NCI-H774 (cell line): ENCODE measurements at places on chromosomes 4 and X.

DNA sequence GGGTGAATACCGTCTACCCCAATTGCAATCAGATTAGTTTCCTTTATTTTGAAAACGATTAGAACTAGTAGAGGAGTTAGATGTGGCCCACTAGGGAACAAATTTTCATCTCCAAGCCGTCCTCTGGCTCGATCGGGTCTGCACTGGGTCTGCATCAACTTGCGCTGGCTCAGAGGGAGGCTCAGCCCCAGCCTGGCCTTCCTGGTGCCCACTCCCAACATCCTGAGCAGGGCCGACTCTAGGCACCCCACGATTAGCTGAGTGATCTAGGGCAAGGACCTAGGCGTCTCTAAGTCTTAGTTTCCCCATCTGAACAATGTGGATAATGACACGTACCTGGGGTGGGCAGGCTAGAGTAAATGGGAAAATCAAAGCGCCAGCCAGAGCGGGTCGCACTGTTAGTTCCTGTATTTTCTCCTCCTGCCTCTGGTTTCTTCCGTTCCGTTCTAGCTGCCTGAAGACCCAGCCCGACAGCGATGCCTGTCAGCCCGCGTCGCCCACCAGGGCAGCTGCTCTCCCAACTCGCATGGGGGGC, 7.7 kb upstream of the HAND2 start:
- DNase-seq: no peak

DNA sequence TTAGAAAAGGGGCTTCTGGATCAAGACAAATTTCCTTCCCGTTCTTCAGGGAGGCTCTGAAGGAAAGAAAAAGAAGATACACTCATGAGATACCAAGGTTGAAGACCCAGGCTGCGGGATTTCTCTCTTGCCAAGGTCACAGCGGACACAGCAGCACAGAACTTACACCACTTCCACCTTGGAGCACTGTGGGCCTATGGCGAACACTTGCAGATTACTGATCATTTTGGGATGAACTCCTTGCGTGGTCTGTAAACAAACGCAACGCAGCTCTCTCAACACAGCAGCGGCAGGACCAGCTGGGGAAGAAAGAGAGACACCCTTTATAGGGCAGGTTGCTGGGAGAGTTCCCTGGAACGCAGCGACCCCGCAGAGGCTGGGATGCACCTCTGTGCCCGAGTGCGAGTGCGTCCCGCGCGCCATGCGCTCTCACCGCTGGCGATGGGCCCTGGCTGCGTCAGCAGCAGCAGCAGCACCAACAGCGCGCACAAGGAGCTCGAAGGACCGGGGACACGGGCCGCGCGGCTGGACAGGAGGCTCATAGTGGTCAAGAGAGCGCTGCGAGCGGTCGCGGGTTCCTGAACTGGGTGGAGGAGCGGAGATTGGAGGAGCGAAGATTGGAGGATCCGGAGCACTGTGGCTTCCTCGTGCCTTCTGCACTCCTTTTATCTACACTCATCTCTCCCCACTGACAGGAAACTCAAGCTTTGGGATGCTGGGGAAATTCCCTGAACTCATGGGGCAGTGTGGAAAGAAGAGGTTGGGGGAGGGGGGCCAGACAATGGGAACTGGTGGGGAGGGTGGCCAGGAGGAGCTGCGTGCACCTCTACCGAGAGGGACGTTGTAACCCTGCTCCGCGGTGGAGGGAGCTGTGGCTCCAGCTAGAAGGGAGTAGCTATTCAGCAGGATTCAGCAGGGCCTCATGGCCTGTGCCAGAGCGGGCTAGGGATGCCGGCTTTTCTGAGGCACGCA, at the start of gene CXCL5:
TSS of gene CXCL5 (minus strand) at position 638 of the 972 bp plus-strand sequence. CDS start at position 542, 96 bp downstream.
- no peak for DNase-seq

DNA sequence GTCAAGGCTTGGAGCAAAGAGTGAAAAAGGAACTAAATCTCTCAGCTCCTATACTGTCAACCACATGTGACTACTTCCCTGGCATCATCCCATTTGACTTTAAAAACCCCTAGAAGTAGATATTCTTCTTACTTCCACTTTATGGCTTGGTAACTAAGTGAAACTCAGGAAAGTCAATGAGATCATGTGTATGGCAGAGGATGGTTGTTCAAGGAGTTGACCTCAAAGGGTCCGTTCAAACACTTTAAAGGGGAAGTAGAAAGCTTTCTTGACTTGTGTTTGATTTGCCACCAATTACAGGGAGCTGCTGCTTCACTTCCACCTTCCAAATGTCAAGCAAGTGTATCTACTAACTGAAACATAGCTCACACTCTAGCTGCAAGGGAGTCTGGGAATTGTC, 187.2 kb downstream of the RAB28 start:
- no peak for DNase-seq

DNA sequence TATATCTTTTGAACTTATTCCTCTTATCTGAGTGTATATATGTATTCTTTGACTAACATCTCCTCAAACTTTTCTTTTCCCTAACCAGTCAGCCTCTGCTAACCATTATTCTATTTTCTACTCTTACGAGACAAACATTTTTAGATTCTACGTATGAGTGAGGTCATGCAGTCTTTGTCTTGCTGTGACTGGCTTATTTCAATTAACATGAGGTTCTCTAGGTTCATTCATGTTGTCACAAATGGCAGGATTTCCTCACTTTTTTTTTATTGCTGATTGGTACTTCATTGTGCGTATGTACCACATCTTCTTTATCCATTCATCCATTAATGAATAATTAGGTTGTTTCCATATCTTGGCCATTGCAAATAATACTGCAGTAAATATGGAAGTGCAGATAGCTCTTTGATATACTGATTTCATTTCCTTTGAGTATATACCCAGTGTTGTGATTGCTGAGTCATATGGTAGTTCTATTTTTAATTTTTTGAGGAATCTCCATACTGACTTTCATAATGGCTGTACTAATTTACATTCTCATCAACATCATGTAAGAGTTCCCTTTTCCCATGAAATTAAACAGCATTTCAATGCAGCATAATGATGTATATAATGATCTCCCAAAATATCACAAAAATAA, 80.1 kb downstream of the HS3ST1 start:
- DNase-seq: no peak

DNA sequence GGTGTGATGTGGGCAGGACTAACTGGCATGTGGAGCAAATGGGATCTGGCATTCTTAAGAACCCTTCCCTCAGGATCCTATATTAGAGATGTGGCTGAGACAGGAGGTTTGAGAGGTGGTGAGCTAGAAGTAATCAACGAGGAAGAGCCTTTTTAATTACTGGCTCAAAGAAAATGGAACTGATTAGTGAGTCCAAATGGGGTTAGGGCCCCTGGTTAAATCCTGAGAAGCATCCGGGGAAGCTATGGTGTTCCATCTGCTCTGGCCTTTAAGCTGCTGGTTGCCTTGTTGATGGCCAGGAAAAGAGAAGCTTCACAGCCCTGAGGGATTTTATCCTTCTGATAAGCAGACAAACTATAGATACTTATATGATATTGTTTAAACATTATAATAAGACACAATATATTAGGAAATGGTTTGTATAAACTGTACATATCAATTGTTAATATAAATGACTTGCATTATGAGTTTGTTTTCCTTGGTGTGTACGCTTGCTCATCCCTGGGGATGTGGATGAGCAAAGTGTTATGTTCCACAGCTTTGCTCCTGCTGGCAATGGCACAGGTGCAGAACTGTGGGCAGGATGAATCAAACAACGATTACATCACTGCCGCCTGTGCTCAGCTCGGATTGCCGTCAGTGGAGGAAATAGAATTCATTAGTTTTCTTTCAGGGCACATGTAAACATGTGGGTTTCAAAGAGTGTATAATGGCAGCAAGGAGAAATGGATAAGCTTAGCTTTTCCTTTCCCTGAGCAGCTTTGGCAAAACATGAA, 328.6 kb upstream of the ARX start:
- DNase-seq: peak; percentile 22

GRCh38 chrX:123975180-123975579, 13.7 kb downstream of the STAG2 start:
- DNase-seq: no peak

GRCh38 chr4:180304321-180304720, 1938.9 kb upstream of the TENM3 start:
- no peak for DNase-seq

GRCh38 chr4:5827108-5828004, 65.5 kb downstream of the CRMP1 start:
- DNase-seq: no peak

DNA sequence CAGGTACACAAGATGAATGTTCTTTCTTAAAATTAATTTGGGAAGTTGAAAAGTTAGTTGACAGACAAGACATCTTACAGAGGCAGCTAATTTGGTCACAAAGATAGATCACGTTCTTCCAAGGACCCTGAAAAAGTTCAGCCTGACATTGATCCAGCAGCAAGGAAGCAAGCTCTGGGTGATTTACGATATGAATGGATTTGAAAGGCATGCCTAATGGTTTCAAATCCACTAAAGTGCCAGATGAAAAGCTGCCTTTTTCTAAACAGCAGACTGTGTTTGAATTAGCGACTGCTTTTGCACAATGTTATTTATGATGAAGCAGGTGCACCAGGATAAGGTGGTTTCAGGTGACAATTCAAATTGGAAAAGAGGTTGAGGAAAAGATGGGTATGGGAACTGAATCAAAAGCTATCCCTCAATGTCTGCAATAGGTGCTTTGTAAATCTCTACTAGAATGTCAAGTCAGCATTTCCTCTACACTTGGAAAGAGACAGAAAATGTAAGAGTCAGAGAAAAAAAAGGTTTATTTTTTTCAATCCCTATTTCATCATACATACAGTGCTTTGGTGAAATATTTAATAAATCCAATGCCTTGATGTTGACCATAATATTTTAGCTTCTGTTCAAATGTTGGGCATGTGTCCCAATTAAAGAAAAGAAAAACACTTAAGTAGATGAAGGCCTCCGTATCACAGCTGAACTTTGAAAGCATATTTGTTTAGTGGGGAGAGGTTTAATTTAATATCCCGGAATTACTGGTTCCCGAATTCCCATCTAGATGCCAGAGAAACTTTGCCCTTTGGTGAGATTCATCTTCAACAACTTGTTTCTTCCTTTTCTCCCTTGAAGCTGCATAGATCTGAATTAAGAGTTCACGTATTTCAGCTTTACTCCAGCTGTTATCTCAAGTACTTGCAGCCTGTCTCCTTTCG, 6.0 kb downstream of the RASGEF1B start:
- DNase-seq: peak; percentile 73

DNA sequence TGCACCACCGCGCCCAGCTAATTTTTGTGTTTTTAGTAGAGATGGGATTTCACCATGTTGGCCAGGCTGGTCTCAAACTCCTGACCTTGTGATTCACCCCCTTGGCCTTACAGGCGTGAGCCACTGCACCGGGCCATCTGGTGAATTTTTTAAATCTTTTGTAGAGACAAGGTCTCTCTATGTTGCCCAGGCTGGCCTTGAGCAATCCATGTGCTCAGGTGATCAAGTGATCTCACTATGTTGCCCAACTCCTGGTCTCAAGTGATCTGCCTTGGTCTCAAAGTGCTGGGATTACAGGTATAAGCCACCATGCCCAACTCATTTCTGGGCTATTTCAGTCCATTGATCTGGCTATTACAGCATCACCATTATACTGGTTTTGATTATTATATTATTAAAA, 22.2 kb upstream of the GALNT7 start:
- no peak for DNase-seq

- DNase-seq: peak; percentile 45
Measured at GRCh38 chrX:39477031-39477761, 620.6 kb downstream of the BCOR start.

DNA sequence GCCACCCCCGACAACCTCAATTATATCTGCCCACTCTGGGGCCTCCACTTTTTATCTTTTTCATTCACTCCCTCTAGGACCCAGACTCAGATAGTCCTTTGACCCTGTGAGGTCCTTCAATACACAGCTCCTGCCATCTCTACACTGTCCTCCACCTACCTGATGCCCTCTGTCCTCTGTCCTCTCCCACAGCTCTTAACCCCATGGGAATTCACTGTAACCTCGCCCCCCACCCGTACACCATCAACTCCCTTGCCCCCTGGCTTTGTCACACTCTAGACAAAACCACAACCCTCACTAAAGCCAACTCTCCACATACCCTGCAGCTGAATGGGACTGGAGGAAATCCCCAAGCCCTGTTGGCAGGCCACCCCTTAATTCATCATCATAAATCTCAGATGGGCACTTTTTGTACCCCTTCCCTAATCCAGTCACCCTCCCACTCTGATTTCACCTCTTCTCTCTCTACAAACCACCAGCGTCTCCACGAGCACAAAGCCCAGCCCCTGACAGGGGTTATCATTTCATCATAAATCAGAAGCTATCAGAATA, 52.3 kb upstream of the ENPP6 start:
- no peak for DNase-seq

DNA sequence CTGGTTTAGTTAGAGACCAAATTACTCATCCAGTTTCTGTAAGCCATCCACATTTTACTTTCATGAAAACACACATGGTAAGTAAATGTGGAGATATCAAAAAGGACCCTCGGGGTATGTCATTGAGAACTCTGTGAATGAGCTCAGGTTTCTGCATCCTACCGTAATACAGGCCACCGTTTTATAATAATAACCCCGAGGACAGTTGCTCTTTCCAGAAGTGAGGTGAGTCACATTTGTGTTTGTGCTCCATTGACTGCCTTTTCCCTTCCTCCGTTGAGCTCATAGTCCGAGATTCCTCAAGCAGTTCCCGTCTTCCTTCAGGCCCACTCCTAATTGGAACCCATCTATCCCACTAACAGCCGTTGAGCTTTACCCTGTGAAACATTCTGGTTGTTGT, 95.3 kb downstream of the GRID2 start:
- no peak for DNase-seq

DNA sequence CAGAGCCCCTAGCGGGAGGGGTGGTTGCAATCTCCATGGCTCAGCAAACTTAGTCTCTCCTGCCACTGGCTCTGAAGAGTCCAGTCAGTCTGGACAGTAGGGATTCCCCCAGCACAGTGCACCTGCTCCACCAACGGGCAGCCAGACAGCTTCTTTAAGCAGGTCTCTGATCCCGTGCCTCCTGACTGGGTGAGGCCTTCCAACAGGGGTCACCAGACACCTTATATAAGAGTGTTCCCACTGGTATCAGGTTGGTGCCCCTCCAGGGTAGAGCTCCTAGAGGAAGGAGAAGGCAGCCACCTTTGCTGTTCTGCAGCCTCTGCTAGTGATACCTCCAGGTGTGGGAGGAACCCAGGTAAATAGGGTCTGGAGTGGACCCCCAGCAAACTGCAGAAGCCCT, 1393.4 kb downstream of the STIM2 start:
- DNase-seq: no peak

GRCh38 chr4:119858176-119858575, 208.5 kb downstream of the MAD2L1 start:
- no peak for DNase-seq

- DNase-seq: no peak
Measured at GRCh38 chr4:147586637-147587036, 30.6 kb upstream of the TMEM184C start.

GRCh38 chrX:9867753-9868152, 81.5 kb downstream of the SHROOM2 start:
- DNase-seq: no peak

DNA sequence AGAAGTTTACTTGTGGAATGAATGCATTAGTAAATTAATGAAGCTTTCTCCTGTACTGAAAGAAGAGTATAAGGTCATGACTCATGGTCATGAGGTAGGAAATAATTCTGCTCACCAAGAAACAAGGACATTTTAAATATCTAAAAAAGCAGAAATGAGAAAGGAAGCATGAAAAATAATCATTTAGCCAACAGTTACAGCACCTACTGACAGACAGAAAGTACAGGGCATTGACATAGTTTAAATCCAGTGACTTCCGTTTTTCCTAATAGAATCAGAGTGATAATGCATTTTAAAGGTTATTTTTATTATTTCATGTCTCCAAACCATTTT, 30.5 kb upstream of the ACSL1 start:
- DNase-seq: no peak

GRCh38 chr4:158053801-158054200, 119.0 kb downstream of the GASK1B start:
- DNase-seq: no peak

GRCh38 chr4:3218824-3219760, 29.9 kb upstream of the MSANTD1 start:
- no peak for DNase-seq
